ENCODE measurements at places on chromosomes 1 and 21.

DNA sequence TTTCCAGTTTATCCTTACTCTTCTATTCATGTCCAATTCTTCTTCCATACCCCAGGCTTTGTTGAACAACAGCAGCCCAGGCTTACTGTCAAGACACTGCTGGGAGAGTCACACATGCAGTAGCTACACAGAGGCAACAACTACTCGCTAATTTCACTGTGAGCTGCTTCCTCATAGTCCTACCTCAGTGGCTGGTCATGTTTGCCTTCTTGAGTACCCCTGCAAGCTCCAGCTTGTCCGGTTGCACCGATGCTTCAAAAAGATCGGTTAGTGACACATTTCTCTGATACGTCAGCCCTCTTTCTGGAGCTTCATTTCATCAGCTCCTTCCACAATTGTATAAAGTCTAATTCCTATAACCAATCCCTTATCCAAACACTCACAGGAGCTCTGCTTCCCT is 246.7 kb upstream of the NFIA start:
- DNase-seq = no peak

DNA sequence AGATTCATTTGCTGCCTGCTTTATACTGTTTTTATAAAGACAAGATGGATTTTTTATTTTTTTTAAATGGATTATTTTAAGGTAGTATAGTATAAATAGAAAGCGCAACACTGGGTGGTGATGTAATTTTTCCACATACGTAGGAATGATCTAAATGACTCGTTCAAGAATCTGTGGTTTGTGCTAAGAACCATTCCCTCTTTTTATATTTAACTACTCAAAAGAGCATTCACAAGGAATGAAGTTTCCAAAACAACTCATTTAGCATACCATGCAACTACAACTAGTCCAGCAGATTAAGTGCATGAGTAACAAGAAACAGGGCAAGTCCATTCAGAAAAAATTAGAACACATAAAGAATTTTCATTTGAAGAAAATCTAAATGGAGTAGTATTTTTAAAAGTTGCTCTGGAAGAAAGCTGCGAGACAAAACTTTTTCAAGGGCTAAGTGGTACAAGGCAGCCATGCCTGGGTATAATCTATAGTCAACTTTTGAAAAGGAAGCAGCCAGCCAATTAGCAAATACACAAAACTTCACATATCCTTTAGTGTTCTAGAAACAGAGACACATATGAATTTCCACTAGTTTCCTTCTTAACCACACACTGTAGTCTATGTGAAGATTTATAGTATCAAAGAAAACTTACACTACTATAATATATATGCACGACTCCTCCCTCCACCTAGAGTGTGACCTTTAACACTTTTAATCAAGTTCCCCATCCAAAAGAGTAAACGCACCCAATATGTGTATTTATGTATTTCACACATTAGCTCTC is 23.4 kb downstream of the GTF2B start:
- DNase-seq = no peak

DNA sequence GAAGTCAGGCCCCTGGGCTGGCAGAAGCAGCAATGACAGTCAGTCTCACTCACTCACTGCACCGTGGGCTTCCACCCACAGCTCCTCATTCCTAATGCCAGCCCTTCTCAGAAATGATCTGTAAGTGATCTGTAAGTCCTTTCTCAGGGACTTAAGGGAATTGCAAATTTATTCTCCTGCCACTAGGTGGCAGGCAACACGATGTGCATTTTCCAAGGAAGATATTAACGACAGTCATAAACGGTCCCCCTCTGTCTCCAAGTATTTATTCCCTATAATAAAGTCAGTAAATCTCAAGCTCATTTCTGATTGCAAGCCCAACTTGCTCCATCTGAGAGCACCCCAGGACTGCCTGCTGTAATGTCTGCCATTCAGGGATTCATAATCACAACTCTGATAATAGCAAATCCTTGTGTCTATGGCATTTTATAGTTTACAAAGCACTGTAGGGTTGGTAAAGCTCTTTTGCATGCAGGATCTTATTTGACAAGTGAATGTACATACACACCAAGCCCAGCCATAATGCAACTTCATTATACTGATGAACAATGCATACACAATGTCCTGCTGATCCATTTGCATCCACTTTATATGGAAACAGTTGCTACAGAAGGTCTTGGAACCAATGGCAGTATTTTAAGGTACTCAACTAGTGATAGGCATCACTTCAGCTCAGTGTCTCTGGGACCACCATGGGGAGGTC is 380.5 kb upstream of the CAMK1G start:
- no peak for DNase-seq

GRCh38 chr1:232704694-232705680 is 75.1 kb upstream of the SIPA1L2 start:
- DNase-seq = no peak

DNA sequence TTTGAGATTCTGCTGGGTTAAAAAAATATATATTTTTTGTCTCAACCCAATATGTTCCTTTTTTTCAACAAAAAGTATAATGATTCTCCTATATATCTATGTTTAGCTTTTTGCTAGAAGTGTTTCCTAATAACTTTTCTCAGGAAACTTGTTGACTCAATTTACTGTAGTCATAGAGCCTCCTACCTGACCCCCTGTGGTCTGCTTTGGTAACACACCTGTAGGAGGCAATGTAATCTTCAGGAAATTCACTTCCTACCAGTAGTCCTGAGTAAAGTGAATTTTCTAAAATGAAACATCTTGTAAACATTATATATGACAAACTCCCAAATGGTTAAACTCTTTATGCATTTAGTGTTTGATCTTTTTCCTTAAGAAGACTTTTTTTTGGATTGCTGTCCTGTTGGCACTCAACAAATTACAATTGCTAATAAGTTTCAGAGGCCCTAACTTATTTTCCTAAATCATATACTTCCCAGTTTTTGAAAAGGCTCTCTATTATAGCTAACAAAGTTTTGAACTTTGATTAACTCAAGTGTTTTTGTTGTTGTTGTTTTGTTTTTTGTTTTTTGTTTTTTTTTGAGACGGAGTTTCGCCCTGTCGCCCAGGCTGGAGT is 118.3 kb downstream of the OLFML2B start:
- no peak for DNase-seq

- no peak for DNase-seq
These were observed 34.9 kb downstream of the UBIAD1 start for GRCh38 chr1:11307852-11308251.

- no peak for DNase-seq
These were observed 31.0 kb upstream of the PLEKHO1 start for GRCh38 chr1:150118716-150119115.

GRCh38 chr1:78640462-78640861 is 9.2 kb upstream of the IFI44 start:
- no peak for DNase-seq

- DNase-seq = no peak
These were observed 146.3 kb upstream of the DNAH14 start for GRCh38 chr1:224783006-224783651.

DNA sequence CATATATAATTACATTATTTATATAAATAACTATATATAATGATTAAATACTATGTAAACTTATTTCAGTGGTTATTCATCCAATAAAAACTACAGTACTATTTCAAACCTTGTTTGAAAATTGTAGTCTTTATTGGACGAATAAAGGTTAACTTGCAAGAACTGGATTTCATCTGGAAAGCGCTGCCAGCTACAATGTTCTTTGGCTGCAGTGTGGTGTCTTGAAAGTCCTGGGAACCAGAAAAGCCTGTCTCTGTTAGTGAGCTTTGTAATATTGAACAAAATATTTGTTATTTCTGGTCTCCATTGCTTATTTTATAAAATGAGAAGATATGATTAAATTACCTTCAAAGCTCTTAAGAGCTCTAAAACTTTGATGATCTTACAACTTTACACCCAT is 763.6 kb downstream of the ADGRL2 start:
- DNase-seq = no peak
